ENCODE measurements at places on chromosomes 3 and 15.

DNA sequence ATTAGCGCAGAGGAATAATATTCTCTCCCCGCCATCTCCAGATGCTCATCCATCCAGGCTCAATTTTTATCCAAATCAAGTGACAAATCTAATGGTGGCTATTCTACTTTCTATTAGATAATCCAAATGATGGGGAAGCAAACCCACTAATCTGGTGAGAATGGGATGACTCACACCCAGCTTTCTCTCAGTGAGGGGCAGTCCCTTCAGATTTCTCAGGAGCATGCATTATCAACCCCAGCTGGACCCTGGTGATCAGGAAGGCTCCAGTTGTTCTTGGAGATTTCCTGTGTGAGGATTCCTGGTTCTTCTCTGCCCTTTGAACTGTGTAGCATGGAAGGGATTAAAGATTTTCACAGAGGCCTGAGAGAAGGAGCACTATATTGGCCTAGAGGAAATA, 358.0 kb downstream of the WDR72 start:
- no peak for DNase-seq

- DNase-seq = no peak
Measured at GRCh38 chr3:151182349-151183079, 20.5 kb downstream of the GPR171 start.

DNA sequence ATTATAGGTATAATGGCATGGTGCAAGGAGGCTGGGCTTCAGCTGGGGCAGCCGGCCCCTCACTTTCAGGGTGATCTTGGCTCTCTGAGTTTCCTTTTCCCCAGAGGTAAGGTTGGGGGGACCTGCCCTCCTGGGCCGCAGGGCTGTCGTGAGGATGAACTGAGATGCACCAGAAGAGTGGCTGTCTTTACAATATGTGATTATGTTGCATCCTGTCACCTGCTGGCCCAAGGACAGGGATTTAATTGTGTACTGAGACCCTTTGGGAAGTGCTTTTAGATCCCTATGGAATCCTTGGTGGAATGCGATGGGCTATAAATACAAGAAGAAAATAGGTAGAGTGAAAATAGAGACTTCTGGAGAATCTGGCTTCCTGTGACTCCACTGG, 22.1 kb downstream of the ANAPC13 start:
- no peak for DNase-seq

GRCh38 chr3:28590860-28591259, 242.2 kb upstream of the AZI2 start:
- DNase-seq = no peak
